ENCODE measurements at places on chromosomes 11 and 22. TPM values are rescaled to one million over a fixed set of nuclear protein-coding genes. Genes with fewer than 3 reads are reported as not detected.

DNA sequence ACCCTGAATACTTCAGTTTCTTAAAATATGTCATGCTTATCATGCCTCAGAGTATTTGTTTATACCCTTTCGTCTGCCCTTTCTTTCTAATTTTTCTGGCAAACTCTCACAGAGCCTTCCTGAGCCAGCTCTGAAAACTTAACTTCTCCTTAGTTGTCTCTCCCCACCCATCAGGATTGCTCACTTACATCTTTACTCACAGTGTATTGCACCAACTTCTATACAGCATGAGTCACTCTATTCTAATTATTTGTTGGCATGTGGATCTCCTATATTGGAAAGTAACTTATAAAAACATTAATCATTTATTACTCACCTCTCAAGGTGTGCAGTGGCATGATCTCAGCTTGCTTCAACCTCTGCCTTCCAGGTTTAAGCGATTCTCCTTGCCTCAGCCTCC, 114.9 kb downstream of the FANCF start:
- no peak for DNase-seq

GRCh38 chr11:65981101-65981740, 19.7 kb downstream of the SART1 start:
- peak; percentile 47 for DNase-seq

GRCh38 chr22:31333641-31334040, 12.5 kb downstream of the PATZ1 start:
- DNase-seq: no peak

HEPACAM gene
- 2.1 TPM for total RNA-seq

KRTAP5-9 gene
- total RNA-seq: 0.66 TPM

HTR3B gene
- not detected for total RNA-seq
